Activated naive CD4-positive, alpha-beta T cell treated with anti-CD3 and anti-CD28 coated beads for 36 hours (primary cell): ENCODE measurements at places on chromosomes 7 and 10. TPM values are rescaled to one million over a fixed set of nuclear protein-coding genes. Genes with fewer than 3 reads are reported as not detected.

- H3K4me3 ChIP-seq, result no peak overlapping the region
- DNase-seq, result no peak
- peaks cover 20% of the 10 kb centered on the region for H3K27me3 ChIP-seq
- no peaks in the 10 kb centered on the region for H3K36me3 ChIP-seq
- H3K27ac ChIP-seq, result no peak overlapping the region
- no peaks in the 10 kb centered on the region for H3K4me1 ChIP-seq
These were observed 177.2 kb downstream of the SEC23IP start for GRCh38 chr10:120069700-120070099.

DNA sequence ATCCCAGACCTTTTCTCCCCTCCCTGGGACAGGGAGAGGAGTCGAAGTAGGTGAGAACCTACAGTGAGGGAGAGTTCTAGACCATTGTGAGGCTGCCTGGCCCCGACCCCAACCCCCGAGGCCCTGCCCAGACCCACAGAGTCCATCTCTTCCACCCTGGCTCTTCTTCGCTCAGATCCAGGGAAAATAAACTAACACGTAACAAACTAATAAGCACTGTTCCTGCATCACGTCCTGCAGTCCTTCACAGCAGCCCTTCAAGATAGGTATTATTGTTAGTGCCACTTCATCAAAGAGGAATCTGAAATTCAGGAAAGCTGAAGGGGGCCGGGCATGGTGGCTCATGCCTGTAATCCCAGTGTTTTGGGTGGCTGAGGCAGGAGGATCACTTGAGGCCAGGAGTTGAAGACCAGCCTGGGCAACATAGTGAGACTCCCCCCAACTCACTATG, at the start of gene SPACDR:
SPACDR (minus strand) TSS at position 51 of the 451 bp plus-strand sequence. CDS start 235 bp downstream, outside the sequence.
- H3K4me1 ChIP-seq, result peaks cover 2% of the 10 kb centered on the region
- H3K4me3 ChIP-seq, result no peak within 1 kb of the TSS
- DNase-seq, result no peak
- peaks cover 3% of the 10 kb centered on the region for H3K36me3 ChIP-seq

DNA sequence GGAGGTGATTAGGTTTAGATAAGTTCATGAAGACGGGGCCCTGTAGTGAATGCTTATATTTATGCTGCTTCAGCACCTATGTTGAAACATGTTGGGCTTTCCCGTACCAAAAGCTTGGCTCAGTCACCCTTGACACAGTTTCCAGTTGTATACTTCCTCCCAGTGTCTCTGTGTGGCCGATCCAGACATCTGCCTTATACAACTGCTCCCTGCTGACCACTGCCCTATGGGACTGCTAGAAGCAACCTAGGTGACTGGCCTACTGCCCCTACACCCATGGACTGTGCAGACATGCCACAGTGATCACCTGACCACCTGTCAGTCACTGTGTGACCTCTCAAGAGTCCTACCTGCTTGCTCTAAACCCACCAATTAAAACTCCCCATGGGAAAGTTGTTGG, 22.6 kb upstream of the TSPAN13 start:
- H3K4me1 ChIP-seq, result no peaks in the 10 kb centered on the region
- H3K27ac ChIP-seq, result no peak overlapping the region
- no peak overlapping the region for H3K4me3 ChIP-seq
- no peak for DNase-seq
- H3K27me3 ChIP-seq, result no peaks in the 10 kb centered on the region

GRCh38 chr7:143227806-143228205, 6.0 kb downstream of the TAS2R40 start:
- no peaks in the 10 kb centered on the region for H3K36me3 ChIP-seq
- H3K4me3 ChIP-seq, result no peak overlapping the region
- peaks cover under 1% of the 10 kb centered on the region for H3K27me3 ChIP-seq

- no peaks in the 10 kb centered on the region for H3K4me1 ChIP-seq
- H3K36me3 ChIP-seq, result peaks cover 2% of the 10 kb centered on the region
- H3K4me3 ChIP-seq, result no peak overlapping the region
- no peak overlapping the region for H3K27ac ChIP-seq
These were observed 45.5 kb upstream of the ZNF716 start for GRCh38 chr7:57404343-57404966.

GRCh38 chr10:44671319-44671718, 239.8 kb upstream of the TMEM72 start:
- H3K36me3 ChIP-seq, result no peaks in the 10 kb centered on the region
- no peak for DNase-seq
- no peak overlapping the region for H3K27ac ChIP-seq
- no peaks in the 10 kb centered on the region for H3K4me1 ChIP-seq

The HABP2 gene
- not detected for total RNA-seq
